RWPE2 (cell line): ENCODE measurements at places on chromosomes 4 and X.
A peak's percentile ranks its signal among the peaks of the same experiment; 100 is the strongest.

GRCh38 chrX:96722781-96723180 is 38.1 kb downstream of the DIAPH2 start:
- H3K27me3 ChIP-seq = no peaks in the 10 kb centered on the region
- H3K4me3 ChIP-seq = no peak overlapping the region
- H3K36me3 ChIP-seq = no peaks in the 10 kb centered on the region
- no peaks in the 10 kb centered on the region for H3K4me1 ChIP-seq

GRCh38 chr4:101169044-101170014 is 178.0 kb downstream of the PPP3CA start:
- peaks cover 31% of the 10 kb centered on the region for H3K4me1 ChIP-seq
- no peak overlapping the region for H3K4me3 ChIP-seq
- no peaks in the 10 kb centered on the region for H3K27me3 ChIP-seq
- H3K36me3 ChIP-seq = no peaks in the 10 kb centered on the region

- DNase-seq = no peak
- no peaks in the 10 kb centered on the region for H3K36me3 ChIP-seq
- H3K27me3 ChIP-seq = no peaks in the 10 kb centered on the region
- no peak overlapping the region for H3K27ac ChIP-seq
- no peak overlapping the region for H3K4me3 ChIP-seq
- H3K4me1 ChIP-seq = peaks cover 18% of the 10 kb centered on the region
Measured at GRCh38 chr4:26288355-26288909, 32.4 kb upstream of the RBPJ start.

DNA sequence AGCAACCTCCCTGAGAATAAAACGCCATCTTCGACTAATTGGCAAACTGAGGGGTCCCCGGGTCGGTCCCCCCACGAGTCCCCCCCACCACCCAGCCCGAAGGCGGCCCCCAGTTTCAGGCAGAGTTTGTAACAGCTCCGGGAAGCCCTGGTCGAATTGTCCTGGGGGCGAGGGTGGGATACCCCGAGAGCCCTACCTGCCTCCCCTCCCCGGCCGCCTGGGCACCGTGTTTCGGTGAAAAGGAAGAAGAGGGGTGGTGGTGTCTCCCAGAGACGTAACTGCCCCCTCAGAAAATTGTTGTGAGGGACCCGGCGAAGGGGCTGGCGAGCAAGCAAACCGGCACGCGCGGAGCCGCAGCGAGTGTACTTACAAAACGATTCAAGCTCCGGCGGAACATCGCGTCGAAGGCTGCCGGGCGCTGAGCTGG is 1.2 kb downstream of the ATP11C start:
- peak overlapping the region; percentile 69 for H3K4me3 ChIP-seq
- H3K27me3 ChIP-seq = no peaks in the 10 kb centered on the region
- DNase-seq = no peak
- H3K27ac ChIP-seq = peak overlapping the region; percentile 74

DNA sequence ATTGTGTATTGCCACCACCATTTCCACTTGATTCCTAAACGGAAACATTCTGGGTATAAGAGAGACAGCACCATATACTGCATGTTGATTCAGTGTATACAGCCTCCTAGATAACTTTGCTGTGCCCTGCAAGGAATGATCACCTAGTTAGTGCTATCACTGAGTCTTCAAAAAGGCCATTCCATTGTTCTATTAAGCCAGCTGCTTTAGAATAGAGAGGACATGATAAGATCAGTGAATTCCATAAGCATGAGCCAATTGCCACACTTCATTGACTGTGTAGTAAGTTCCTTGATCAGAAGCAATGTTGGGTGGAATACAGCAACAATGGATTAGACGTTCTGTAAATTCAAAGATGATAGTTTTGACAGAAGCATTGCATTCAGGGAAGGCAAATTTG is 1047.3 kb downstream of the PCDH18 start:
- DNase-seq = no peak
- no peaks in the 10 kb centered on the region for H3K4me1 ChIP-seq
- no peaks in the 10 kb centered on the region for H3K36me3 ChIP-seq

DNA sequence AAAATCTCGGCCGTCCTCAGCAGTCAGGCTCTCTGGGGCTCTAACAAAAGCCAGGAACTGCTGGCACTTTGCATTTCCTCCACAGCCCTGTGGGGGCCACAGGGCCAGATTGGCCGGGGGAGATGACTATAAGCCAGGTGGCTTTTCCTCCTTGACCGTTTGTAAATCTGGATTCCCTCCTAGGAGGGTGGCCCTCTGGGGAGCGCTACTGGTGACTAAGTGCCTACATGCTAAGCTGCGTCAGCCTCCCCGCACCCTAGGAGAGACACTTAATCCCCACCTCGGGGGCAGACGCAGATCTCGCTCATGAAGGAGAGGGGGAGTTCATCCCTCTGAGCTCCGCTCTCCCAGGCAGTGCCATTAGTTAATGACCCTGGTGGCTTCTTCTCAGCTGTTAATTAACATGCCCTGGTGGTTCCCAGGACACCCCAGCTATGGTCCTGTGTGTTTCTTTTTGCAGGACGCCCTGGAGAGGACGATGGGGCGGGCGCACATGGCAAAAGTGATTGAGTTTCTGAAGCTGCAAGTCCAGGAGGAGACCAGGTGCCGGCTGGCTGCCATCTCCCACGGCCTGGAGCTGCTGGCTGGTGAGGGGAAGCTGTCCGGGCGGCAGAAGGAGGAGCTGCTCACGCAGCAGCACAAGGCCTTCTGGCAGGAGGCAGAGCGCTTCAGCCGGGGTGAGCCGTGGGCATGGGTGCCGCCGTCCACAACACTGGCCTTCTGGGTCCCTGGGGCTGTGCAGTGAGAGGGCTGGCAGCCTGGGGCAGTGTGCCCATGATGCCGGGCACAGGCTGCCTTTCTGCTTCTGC is 41.6 kb downstream of the EVC start:
- peaks cover 66% of the 10 kb centered on the region for H3K36me3 ChIP-seq
- peak overlapping the region; percentile 84 for H3K27ac ChIP-seq
- H3K4me1 ChIP-seq = peaks cover 48% of the 10 kb centered on the region
- DNase-seq = no peak

GRCh38 chr4:166594326-166594946 is 639.9 kb downstream of the SPOCK3 start:
- no peaks in the 10 kb centered on the region for H3K4me1 ChIP-seq
- H3K27ac ChIP-seq = no peak overlapping the region

- H3K27me3 ChIP-seq = no peaks in the 10 kb centered on the region
- H3K27ac ChIP-seq = no peak overlapping the region
Measured at GRCh38 chr4:155629183-155629825, 37.3 kb upstream of the GUCY1A1 start.

DNA sequence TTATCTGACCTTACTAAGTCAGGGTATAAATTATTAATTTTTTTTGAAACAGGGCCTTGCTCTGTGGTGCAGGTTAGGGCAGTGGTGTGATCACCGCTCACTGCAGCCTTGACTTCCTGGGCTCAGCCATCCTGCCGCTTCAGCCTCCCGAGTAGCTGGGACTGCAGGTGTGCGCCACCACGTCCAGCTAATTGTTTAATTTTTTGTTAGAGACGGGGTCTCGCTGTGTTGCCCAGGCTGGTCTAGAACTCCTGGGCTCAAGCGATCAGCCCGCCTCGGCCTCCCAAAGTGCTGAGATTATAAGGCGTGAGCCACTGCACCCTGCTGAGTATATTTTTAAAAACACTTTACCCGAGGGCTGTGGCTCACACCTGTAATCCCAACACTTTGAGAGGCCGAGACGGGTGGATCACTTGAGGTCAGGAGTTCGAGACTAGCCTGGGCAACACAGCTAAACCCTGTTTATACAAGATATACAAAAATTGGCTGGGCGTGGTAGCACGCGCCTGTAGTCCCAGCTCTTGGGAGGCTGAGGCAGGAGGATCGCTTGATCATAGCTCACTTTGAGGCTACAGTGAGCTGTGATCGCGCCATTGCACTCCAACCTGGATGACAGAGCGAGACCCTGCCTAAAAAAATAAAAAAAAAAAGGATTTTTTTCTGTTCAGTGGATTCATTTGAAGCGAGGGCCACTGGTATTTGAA is 721 bp upstream of the TBC1D25 start:
- no peaks in the 10 kb centered on the region for H3K27me3 ChIP-seq
- DNase-seq = no peak
- H3K4me1 ChIP-seq = peaks cover 2% of the 10 kb centered on the region
- H3K36me3 ChIP-seq = 0 out of 2 replicates have a peak, but pooled peaks cover 4% of the 10 kb centered on the region

DNA sequence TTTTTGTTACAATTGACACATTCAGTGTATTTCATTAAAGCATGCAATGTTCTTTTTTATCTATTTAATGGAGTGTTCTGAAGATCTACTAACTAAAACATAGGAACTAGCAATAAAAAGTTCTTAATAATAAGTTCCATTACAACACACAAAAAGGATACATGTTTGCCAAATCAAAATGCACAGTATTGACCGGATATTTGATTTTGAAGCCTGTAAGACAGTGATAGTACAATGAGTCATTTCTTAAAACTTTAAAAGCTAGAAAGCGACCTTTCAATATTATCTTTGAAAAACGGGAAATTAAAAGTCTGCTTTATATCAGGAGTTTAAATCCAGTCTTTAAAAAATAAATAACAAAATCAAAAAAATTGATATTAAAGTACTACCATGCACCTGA is 2.4 kb upstream of the PRDM5 start:
- H3K4me3 ChIP-seq = no peak overlapping the region
- H3K27me3 ChIP-seq = no peaks in the 10 kb centered on the region
- DNase-seq = no peak
- H3K27ac ChIP-seq = no peak overlapping the region

DNA sequence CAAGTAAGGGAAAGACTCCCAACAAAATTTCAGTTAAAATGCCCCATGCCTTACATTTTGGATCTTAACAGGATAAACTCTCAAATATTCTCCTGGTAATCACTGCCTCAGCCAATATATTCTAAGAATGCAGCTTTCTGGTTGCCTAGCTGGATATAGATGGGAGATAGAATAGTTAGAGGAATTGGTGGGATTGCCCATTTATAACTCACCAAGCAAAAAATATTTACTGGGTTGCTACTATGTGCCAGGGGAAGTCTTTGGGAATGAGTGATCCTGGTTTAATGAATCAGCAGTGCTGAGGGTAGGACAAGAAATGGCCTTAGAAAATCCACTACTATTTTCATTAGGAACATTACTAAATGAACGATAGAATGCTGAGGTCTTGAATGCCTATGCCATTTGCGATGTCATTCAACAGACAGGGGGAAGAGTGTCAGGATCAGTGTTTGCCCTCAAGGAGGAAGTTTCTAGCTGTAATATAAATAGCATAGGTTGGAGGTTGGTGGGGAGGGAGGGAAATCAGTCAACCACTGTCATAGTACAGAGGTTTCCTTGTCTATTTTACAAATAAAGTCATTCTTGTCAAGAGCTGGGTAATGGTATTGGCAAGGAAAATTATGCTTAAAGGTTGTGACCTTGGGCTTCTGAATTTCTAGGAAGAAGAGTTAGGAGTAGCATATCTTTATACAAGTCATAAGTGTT is 63.5 kb downstream of the ENOPH1 start:
- H3K27me3 ChIP-seq = no peaks in the 10 kb centered on the region
- H3K4me3 ChIP-seq = no peak overlapping the region

DNA sequence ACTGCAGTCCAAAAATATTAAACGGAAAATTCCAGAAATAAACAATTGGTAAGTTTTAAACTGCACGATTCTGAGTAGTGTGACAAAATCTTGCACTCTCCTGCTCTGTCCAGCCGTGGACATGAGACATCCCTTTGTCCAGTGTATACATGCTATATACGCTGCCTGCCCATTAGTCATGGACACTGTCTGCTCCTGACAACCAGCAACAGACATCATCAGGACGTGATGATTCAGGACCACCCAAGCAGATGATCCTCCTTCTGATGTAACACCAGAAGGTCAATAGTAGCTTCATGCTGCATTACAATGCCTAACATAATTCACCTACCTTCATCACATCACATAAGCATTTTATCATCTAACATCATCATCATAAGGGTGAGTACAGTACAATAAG is 36.3 kb downstream of the ATRX start:
- no peak overlapping the region for H3K27ac ChIP-seq
- H3K4me3 ChIP-seq = no peak overlapping the region
- no peak for DNase-seq
- no peaks in the 10 kb centered on the region for H3K27me3 ChIP-seq

GRCh38 chr4:95638920-95639501 is 90.2 kb upstream of the UNC5C start:
- no peaks in the 10 kb centered on the region for H3K27me3 ChIP-seq
- no peak for DNase-seq
- no peak overlapping the region for H3K4me3 ChIP-seq
- H3K4me1 ChIP-seq = no peaks in the 10 kb centered on the region
- no peaks in the 10 kb centered on the region for H3K36me3 ChIP-seq

- DNase-seq = no peak
- no peaks in the 10 kb centered on the region for H3K4me1 ChIP-seq
- no peaks in the 10 kb centered on the region for H3K27me3 ChIP-seq
- H3K4me3 ChIP-seq = no peak overlapping the region
- H3K36me3 ChIP-seq = no peaks in the 10 kb centered on the region
Measured at GRCh38 chr4:139857021-139857420, 191.4 kb downstream of the MGST2 start.

GRCh38 chrX:130715299-130715698 is 187.7 kb downstream of the ENOX2 start:
- no peaks in the 10 kb centered on the region for H3K27me3 ChIP-seq
- no peak for DNase-seq
- H3K27ac ChIP-seq = no peak overlapping the region
- no peaks in the 10 kb centered on the region for H3K4me1 ChIP-seq
